ENCODE measurements at places on chromosomes 16 and 17.

GRCh38 chr16:68645494-68646388 is 631 bp downstream of the CDH3 start:
- DNase-seq = no peak

GRCh38 chr17:31085563-31085962 is 9.2 kb upstream of the NF1 start:
- peak; percentile 73 for DNase-seq

DNA sequence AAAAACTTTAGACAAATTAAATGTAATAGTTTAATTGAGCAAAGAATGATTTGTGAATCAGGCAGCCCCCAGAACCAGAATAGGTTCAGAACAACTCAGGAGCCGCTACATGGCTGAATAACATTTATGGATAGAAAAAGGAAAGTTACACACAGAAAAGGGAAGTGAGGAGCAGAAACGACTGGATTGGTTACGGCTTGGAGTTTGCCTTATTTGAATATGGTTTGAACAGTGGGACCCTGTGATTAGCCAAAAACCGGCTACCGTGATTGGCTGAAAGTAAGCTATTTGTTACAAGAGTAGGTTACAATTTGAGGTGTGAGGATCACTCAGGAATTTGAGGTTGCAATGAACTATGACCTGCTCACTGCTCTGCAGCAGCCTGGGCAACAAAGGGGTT is 1139.8 kb downstream of the CDH11 start:
- DNase-seq = no peak

- DNase-seq = no peak
Measured at GRCh38 chr16:67088551-67088950, 21.2 kb upstream of the PHAF1 start.

GRCh38 chr17:30908717-30909420 is 2.8 kb upstream of the TEFM start:
- no peak for DNase-seq
